Central memory CD8-positive, alpha-beta T cell (primary cell): ENCODE measurements at places on chromosomes 16 and 17.
A peak's percentile ranks its signal among the peaks of the same experiment; 100 is the strongest.

- no peak for DNase-seq
Measured at GRCh38 chr17:7548585-7549400, at the start of gene TNFSF12. Gene TNFSF12, plus strand, starts transcription at chr17:7549058. Its CDS starts 96 bp downstream, at chr17:7549154.

GRCh38 chr17:37294888-37295287, 80.9 kb upstream of the C17orf78 start:
- no peak for DNase-seq

- DNase-seq: no peak
Measured at GRCh38 chr17:39746145-39746461, 8.4 kb downstream of the GRB7 start.

GRCh38 chr16:46730126-46730525, 18.0 kb downstream of the MYLK3 start:
- DNase-seq: no peak

GRCh38 chr17:63476854-63477479, at the start of gene ACE:
Gene ACE, plus strand, starts transcription at chr17:63477061. Its CDS starts 34 bp downstream, at chr17:63477095.
- no peak for DNase-seq

GRCh38 chr17:42817866-42818265, 6.2 kb downstream of the BECN1 start:
- no peak for DNase-seq

- DNase-seq: no peak
Measured at GRCh38 chr17:27430383-27430840, 25.8 kb upstream of the KSR1 start.

GRCh38 chr17:4969047-4969550, 1.5 kb upstream of the SPAG7 start:
- no peak for DNase-seq

DNA sequence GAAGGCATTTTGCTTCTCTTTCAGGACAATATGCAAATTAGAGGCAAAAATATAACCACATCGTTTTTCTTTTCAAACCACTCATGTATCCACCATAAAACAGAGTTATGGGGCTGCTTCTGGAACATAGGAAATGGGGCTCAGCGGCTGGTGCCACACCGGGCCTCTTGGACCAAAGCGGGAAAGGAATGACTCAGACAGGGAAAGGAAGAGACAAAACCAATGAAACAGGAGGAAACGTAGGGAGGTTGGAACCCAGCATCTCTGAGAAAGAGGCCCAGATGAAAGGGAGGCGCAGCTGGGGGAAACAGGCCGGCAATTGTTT, 28.5 kb downstream of the CUEDC1 start:
- no peak for DNase-seq

- DNase-seq: no peak
Measured at GRCh38 chr17:73561111-73561510, 83.1 kb downstream of the SDK2 start.

- DNase-seq: no peak
Measured at GRCh38 chr16:9238346-9238745, 146.9 kb downstream of the HAPSTR1 start.

- DNase-seq: peak; percentile 77
Measured at GRCh38 chr17:41338961-41339485, 11.6 kb downstream of the KRT33A start.
